ENCODE measurements at places on chromosomes 2 and 18.

- DNase-seq = peak; percentile 68
These were observed 29.8 kb upstream of the ARMC9 start for GRCh38 chr2:231168460-231169139.

- no peak for DNase-seq
These were observed 37.2 kb downstream of the THUMPD2 start for GRCh38 chr2:39741871-39742270.

GRCh38 chr18:63451799-63452660 is 24.7 kb upstream of the SERPINB5 start:
- DNase-seq = no peak

DNA sequence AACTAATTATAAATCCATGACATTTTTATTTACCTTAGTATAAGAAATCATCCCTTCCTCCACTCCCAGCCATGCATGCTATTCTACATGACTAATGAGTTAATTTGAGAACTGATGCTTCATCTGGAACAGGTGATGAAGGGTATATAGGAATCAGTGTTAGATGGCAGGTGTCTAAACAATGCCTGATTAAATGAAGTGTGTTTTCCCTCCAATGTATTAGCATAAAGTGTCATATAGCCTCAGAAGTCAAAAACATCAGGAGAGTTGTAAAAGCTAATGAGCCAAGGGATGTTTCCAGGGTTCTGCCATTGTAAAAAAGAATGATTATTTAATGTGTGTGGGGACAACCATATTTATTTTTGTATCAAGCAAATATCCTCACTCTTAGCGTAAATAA is 913.8 kb downstream of the DCC start:
- DNase-seq = no peak

DNA sequence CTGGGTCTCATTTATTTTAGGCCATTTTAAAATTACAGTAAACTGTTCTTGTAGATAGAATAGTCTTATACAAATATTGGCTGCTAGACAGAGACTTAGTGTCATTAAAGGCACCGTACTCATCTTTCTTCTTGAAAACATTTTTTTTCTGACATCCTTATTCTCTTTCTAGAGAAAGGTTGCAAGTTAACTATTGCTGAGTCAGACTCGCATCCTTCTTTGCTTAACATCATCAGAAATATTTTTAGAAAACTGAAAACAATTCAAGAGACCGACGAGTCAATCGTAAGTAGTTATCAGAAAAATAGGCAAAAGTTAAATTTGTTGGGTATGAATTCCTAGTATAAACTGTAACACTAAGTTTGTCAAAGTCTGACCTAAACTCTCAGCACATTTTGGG is 72.2 kb downstream of the HNMT start:
- no peak for DNase-seq

- peak; percentile 42 for DNase-seq
These were observed at the start of gene LDLRAD4 for GRCh38 chr18:13218368-13218991. LDLRAD4 (plus strand) TSS chr18:13218760.

- DNase-seq = peak; percentile 80
These were observed 39.3 kb upstream of the SH3RF3 start for GRCh38 chr2:109089602-109090300.

- DNase-seq = no peak
These were observed 6.3 kb downstream of the SPIRE1 start for GRCh38 chr18:12651651-12652050.

GRCh38 chr2:18432999-18433398 is 127.5 kb downstream of the RDH14 start:
- no peak for DNase-seq

DNA sequence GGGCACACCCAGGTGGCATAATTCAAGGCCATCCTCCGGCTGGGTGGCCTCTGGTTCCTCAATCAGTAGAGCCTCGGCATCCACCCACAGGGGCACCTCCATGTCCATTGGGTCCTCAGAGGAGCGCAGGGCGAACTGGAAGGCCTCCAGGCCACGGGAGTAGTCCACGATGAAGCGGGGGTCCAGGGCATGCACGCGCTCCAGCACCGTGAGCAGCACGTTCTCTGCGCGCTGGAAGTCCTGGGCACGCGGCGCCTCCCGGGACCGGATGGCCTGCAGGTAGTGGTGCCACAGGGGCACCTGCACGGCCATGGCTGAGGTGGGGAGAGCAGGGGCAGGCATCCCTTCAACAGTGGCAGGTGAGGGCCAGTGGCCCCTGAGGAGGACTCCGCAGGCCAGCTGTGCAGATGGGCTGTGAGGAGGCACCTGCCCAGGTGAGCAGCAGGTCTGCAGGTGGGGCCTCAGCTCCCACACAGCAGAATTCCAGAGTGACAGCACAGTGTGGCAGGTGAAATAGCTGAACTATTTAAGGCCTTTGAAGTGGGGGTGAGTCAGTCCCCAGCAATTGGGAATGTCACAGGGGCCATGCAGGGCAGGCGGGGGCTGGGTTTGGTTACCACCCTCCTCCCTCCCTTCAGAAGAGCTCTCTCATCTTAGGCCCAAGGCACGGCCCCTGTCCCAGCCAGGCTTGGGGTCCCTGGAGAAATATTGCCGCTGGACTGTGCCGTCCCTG is at the start of gene MAB21L4:
MAB21L4 (minus strand) TSS at position 501 of the 733 bp plus-strand sequence; CDS start at position 342, 159 bp downstream.
- no peak for DNase-seq

GRCh38 chr2:79530443-79530842 is 17.6 kb downstream of the CTNNA2 start:
- no peak for DNase-seq

GRCh38 chr2:174449033-174449432 is 37.8 kb downstream of the GPR155 start:
- no peak for DNase-seq

DNA sequence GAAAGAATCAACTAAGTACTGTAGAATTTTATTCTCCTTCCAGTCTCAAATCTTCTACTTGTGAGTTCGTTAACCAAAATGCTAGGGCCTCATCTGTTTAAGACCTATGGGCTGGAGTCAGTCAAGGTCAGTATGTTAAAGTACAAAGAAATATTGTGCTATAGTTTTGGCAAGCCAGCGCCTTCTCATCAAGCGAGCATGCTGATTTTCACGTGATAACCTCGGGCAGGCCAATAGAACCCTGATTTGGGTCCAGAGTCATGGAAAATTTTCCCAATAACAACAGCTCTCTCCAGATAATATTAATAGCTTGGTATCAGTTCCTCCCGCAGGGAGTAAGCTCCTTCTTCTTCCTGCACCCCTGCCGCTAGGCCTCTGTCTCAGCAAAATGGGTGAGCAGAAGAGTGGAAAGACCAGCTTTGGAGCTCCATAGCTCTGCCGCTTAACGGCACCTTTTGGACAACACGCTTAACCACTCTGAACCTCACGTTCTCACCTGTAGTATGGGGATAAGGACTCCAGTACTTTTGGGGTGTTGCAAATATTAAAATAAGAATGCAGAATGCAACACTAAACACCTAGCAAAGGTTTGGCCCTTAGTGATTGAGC is 11.7 kb downstream of the CABLES1 start:
- no peak for DNase-seq

- no peak for DNase-seq
These were observed 196.5 kb downstream of the RAB3GAP1 start for GRCh38 chr2:135248611-135249010.

GRCh38 chr18:12093520-12094257 is at the start of gene ANKRD62:
ANKRD62 (plus strand) TSS chr18:12093843; CDS start chr18:12094018, 175 bp downstream.
- DNase-seq = no peak

GRCh38 chr2:226733189-226733858 is 66.3 kb downstream of the IRS1 start:
- no peak for DNase-seq

- peak; percentile 55 for DNase-seq
These were observed 110.9 kb downstream of the MIB1 start for GRCh38 chr18:21851327-21851961.

DNA sequence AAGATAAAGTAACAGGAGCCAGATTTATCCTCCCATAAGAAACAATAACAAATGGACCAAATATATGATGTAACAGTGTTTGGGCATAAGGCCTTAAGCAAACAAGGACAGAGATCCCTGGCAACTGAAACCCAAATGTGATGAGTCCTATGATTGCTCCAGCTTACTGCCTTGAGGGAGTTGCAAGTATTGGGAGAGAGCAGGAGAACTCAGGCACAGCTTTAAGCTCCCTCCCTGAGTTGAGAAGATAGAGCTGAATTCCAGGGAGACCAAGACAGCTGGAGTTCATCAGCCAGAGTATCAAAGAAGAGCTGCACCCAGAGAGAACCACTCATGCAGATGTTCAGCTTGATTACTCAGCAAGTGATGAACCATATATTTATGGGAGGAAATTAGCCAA is 814.5 kb upstream of the RAB6C start:
- no peak for DNase-seq

- no peak for DNase-seq
These were observed 167.7 kb downstream of the ZFP36L2 start for GRCh38 chr2:43058726-43059110.

DNA sequence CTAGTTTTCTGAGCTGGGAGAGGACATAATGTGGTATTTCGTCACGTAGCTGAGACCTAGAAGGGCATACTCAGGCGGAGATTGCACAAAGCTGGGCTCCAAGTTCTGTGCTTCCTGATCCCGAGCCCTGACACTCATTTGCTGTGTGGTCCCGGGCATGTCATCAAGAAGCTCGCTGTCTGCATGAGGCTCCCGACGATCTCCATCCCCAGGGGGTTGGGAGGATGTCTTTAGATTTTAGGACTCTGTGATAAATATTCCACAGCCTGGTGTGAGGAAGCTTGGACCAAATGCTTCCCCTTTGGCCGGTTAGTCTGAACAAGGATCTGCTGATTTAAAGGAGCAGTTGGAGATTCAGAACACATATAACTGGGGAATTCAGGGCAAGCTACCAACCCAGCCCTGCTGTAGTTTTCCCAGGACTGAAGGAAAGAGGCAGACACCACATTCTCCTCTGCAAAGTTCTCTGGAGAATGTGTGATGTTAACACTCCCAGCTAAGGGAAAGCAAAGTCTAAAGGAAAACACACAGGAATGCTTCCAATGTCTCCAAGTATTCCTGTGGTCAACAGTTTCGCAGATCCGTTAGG is 2.3 kb downstream of the KCNE4 start:
- no peak for DNase-seq

DNA sequence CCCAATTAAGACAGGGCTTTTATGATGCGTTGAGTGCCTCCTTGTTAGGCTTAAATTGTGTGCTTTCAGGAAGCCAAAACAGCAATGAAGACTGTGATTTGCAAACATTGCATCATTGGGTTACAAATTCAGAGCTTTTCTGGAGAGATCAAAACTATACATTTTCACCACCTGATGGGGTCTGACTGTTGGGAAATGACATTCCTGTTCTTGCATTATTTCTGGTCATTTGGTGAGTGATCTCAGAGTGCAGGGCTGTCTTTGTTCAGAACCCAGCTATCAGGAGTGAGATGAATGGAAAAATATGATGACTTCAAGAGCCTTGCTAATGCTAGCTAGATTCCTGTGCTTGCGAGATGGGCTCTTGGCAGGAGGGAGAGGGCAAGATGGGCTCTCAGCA is 39.1 kb downstream of the SH3RF3 start:
- no peak for DNase-seq

DNA sequence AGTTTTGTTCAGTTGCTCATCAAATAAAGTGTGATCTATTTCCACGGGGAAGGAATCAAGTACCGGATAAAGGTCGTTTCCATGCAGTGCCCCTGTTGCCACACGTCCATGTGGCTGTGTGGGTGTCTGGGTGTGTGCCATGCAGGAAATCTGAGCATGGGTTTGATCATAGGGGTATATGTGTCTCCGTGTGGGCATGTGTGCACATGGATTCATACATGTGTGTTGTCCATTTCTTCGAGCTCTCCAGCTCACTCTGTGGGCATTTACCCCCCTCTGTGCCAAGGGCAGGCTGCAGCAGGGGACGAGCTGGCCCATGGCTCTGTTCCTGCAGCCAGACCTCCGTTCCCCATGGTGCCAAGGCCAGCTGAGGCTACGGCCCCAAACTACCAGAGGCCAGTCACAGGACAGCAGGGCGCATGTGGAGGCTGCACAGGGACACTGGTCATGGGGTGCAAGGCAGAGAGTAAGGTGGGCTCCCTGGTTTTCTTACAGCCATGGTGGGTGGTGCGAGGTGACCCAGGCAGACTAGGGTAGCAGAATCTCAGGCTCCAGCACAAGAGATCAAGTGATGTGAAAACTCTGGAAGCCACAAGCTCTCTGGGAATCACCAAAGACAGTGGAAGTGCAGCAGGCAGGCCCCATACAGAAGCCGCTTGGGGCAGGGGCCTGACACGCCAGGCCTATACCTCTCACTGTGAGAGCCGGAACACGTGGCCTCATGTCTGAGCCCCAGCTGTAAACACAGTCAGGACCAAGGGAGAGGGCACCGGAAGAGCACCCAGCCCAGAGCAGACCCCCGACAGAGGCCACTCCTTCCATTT is 66.4 kb upstream of the RAB6C start:
- no peak for DNase-seq

- DNase-seq = peak; percentile 7
These were observed 693 bp upstream of the LRP2 start for GRCh38 chr2:169362894-169363559.

DNA sequence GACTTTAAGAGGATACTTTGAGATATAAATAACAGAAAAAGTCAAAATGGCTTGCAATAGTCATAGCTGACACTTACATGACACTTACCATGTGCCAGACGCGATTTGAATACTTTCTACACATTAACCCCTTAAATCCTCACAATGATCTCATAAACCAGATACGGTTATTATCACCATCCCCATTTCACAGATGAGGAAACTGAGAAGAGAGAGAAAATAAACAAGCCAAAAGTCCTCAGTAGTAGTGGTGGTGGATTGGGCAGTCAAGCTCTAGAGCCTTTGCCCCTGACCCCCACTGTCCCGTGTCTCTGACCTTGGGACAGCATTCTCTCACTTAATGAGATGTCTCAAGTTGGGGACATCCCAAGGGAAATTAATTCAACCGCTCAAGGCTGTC is 105.2 kb upstream of the TAF1B start:
- DNase-seq = no peak

- no peak for DNase-seq
These were observed 9.6 kb upstream of the NT5C1B start for GRCh38 chr2:18598848-18599484.

DNA sequence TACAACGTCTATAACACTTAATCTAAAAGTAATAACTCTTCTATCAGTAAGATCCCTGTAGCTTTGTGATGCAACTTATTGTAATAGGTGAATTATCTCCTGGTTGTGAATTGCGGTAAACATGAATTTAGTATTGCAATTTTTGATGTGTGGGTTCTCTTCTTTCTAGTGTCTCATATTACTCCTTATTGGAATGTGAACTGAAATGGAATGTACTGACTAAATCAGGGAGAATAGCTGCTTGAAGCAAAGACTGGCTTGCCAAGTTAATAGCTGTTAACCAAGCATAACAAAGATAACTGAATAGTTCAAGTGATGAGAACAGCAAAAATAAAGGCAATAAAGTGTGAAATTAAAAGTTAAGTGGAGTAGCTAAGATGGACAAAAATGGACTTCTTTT is 60.5 kb upstream of the TFPI start:
- DNase-seq = no peak

DNA sequence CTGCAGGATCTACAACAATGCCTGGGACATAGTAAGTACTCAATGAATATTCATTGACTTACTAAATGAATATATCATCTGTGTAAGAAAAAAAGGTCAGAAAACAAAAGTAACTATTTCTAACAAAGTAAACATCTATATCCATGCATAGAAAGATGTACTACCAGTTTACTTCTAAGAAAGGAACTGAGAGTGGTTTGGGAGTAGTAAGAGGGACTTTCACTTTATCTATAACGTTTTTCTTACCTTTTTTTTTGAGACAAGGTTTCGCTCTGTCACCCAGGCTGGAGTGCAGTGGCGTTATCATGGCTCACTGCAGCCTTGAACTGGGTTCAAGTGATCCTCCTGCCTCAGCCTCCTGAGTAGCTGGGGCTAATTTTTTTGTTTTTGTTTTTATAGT is 25.7 kb downstream of the DHX57 start:
- DNase-seq = no peak

Data from dermis blood vessel endothelial cell (primary cell).